ENCODE measurements at places on chromosomes 1 and 21.
A peak's percentile ranks its signal among the peaks of the same experiment; 100 is the strongest.

GRCh38 chr1:234707641-234708040 is 97.7 kb upstream of the IRF2BP2 start:
- no peak for DNase-seq

DNA sequence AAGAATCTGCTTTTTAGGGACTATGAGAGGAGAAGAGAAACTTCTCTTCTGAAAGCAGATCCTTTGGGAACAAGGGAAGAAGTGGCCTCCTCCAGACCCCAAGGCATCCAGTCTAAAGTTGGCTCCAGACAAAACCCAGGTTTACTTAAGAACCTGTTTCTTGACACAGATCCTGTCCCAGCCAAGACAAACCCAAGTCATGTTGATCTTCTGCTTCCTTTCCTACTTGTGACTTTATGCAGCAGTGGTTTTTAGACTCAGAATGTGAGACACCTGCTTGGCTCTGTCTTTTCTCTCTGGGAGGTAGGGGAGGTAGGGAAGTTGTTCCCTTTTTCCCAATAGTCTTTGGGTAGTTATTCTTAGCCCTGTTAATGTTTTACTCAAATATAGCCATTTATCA is 38.3 kb downstream of the ELAPOR1 start:
- no peak for DNase-seq

DNA sequence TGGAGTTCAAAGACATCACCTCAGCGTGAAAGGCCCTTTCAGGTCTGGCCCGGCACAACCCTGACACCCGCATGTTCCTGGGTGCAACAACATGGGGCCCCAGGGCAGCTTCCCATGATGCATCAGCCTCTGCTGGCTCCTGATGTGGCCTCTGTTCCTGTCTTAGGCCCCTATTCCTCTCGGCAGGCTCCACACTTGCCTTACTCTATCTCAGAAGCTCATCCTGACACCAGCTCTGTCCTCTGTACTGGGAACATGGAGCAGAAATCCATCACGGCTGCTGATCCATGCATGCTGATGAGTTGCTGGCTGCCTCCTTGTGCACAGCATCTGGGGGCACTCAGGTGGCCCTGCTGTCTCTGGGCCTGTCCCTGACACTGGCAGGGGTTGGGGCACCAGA is 74.6 kb downstream of the ADARB1 start:
- DNase-seq, result no peak

- no peak for DNase-seq
Observed at GRCh38 chr1:1082776-1083415, 8.8 kb upstream of the RNF223 start.

DNA sequence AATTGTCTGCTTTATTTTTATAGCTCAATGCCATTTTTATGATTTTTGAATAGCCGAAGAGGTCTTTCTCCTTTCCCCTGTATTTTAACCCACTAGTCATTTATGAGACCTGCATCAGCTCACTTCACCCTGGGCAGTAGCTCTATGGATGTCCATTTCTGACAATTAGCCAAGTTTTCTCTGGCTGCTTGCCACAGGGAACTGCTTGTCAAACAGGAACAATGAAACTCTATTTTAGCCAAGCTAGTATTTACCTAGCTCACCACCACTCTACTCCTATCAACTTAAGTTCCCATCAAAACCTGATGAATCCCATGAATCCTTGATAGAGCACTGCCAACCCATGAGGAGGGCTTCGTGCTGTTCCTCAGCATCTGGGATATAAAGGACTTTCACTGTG is 406.7 kb downstream of the RWDD3 start:
- DNase-seq, result no peak

GRCh38 chr1:205918955-205919746 is 24.1 kb downstream of the SLC26A9 start:
- peak; percentile 58 for DNase-seq

GRCh38 chr1:83101406-83101805 is 897.5 kb downstream of the TTLL7 start:
- DNase-seq, result no peak

- DNase-seq, result no peak
Observed at GRCh38 chr1:69662321-69662720, 94.6 kb downstream of the LRRC7 start.

Data from stimulated activated CD4-positive, alpha-beta T cell treated with anti-CD3 and anti-CD28 coated beads, Interleukin-1b, Interleukin-23, amount 100 ng/mL, for 4 hours (primary cell).